Effector memory CD4-positive, alpha-beta T cell (primary cell): ENCODE measurements at places on chromosomes 13 and 19.

- no peaks in the 10 kb centered on the region for H3K36me3 ChIP-seq
- DNase-seq: no peak
- no peak overlapping the region for H3K4me3 ChIP-seq
Observed at GRCh38 chr13:28429685-28430290, 65.1 kb downstream of the FLT1 start.

DNA sequence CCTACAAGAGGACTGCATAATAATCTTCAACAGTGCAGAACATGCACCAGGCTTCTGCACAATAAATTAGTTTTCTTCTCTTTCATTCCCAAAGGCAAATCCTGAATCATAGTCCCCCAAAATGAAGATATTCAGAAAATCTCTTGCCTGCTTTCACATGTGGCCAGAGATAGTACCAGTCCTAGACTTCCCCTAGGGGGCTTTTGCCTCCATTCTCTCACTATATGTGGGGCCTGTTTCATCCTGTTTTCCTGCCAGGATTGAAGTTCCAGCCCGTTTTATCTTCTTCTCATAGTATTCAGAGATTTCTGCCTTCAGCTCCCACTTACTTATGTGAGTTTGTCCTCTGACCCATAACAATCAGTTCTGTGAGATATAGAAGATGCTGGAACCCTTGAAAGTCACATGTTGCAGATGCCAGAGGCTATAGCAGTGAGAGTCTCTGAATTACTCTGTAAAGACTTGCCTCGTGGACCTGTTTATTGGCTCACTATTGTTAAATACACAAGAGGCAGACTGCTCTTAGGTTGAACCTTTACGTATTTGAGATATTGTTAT, 421.9 kb upstream of the PCDH9 start:
- H3K27ac ChIP-seq: no peak overlapping the region
- no peak overlapping the region for H3K4me3 ChIP-seq
- no peaks in the 10 kb centered on the region for H3K27me3 ChIP-seq
- H3K4me1 ChIP-seq: no peaks in the 10 kb centered on the region

- no peaks in the 10 kb centered on the region for H3K27me3 ChIP-seq
- no peak for DNase-seq
- H3K4me3 ChIP-seq: no peak overlapping the region
- peaks cover 37% of the 10 kb centered on the region for H3K4me1 ChIP-seq
- H3K27ac ChIP-seq: no peak overlapping the region
- H3K36me3 ChIP-seq: no peaks in the 10 kb centered on the region
Observed at GRCh38 chr19:45883881-45884681, 1.9 kb downstream of the IRF2BP1 start.

DNA sequence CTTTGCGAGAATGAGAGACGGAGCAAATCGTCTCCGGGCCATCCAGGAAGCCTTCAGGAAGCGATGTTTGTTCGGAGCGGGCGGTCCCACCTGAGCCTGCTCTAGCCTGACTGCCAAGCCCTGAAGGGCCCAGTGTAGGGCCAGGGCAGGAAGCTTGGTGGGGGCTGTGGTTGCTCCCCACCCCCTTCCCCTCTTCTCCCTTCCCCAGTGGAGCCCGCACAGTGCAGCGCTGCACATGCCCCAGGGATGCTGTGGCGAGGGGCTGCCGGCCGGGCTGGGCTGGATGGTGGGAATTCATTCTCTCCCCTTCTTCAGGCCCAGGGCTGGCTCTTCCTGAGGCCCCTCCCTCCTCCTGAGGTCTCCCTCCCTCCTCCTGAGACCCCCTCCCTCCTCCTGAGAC, 7.1 kb upstream of the GRTP1 start:
- H3K4me3 ChIP-seq: no peak overlapping the region
- H3K27me3 ChIP-seq: no peaks in the 10 kb centered on the region
- no peaks in the 10 kb centered on the region for H3K4me1 ChIP-seq
- no peaks in the 10 kb centered on the region for H3K36me3 ChIP-seq
- DNase-seq: no peak

GRCh38 chr19:40662925-40663694, 27.3 kb downstream of the NUMBL start:
- peak overlapping the region; percentile 73 for H3K4me3 ChIP-seq
- no peaks in the 10 kb centered on the region for H3K4me1 ChIP-seq
- peak overlapping the region; percentile 73 for H3K27ac ChIP-seq
- DNase-seq: peak; percentile 85
- H3K36me3 ChIP-seq: no peaks in the 10 kb centered on the region
- H3K27me3 ChIP-seq: no peaks in the 10 kb centered on the region

DNA sequence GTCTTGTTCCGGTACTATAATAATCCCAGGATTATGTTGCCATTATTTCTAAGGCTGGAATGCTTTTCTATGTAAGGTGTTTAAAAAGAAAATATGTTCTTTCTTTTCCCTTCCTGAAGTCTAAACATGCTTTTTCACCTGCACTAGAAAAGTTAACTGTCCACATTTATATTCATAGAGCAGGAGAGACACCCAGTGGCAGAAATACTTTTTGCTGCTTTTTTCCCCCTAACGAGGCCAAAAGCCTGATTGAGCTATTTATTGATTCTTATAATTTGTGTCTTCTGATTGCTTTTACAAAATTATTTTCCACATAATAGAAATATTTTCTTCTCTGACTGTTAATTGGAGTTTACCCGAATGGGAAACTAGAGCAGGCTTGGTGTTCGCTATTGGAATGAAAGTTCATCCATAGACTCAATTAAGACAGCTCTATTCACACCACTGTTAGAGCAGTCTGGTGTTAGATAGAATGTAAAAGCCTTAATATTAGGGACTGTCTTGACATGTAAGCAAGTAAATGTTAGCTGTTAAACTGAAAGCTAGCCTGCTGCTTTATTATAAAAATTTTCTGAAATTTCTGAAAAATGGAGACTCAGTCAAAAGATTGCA, 15.8 kb downstream of the GPR180 start:
- DNase-seq: no peak
- H3K4me1 ChIP-seq: no peaks in the 10 kb centered on the region
- no peaks in the 10 kb centered on the region for H3K27me3 ChIP-seq
- H3K27ac ChIP-seq: no peak overlapping the region

DNA sequence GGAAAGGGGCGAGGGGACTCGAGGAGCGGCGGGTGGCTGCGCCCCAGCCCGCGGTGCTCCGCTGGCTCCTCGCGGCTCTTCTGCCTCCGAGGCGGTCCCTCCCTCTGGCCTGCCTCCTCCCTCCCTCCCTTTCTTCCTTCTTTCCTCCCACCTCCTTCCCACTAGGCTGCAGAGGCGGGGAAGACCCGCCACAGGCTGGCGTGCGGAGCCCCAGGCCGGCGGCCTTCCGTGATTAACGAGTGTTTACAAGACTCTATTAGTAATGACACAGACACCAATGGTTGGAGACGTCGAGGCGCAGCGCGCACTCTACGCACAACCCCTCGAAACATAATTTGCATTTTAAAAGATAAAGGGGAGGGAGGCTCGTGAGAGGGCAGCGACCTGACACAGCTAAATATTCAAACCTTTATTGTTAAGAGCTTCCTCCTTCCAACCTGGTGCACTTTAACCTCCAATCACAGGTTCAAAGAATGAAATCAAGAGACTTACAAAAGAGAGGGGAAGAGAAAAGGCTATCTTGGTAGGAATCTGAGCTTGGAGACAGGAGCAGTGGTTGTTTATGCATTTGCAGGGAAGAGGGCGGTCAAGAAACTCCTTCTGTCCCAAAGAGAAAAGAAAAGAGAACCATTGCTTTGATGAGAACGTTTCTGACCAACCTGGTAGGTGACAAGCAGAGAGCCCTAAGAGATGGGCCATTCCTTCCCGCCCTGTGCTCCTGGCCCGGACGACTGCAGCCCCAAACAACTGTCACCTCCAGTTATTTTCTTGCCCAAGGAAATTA, at the start of gene CDX2:
Gene CDX2, minus strand, starts transcription at position 234 of the 784 bp plus-strand sequence. CDS start 309 bp downstream, outside the sequence.
- no peak within 1 kb of the TSS for H3K4me3 ChIP-seq
- no peak for DNase-seq
- H3K27ac ChIP-seq: no peak within 1 kb of the TSS

DNA sequence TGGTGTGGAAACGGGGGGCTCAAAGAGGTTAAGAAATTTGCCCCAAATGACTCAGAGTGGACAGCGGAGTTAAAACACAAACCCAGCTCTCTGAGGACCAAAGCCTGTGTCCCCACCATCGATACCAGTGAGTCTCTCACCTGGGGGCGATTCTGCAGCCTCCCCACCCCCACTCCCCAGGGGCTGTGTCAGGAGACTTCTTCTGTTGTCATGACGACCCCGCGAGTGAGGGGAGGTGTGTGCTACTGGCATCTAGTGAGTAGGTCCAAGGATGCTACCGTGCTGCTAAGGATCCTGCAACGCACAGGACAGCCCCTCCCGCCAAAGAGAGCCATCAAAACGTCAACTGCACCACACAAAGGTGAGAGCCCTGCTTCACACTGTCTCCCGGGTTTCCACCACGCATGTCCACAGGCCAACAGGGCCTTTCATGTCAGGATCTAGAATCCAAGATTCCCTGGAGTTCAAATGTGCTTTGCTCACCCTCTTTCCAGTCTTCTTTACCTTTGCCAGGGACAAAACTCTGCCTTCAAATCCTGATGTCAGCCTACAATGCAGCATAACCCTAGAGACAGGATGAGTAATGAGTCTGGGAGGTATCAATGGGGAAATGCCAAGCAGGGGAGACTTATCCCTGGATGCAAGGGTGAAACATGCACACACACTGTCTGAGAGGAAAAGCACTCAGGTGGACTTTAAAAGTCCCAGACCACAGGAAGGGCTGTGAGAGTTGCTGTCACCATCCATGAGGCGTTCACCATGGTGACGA, 3.9 kb downstream of the RANBP3 start:
- H3K27me3 ChIP-seq: no peaks in the 10 kb centered on the region
- no peak overlapping the region for H3K4me3 ChIP-seq
- no peak for DNase-seq
- H3K4me1 ChIP-seq: peaks cover 28% of the 10 kb centered on the region
- H3K36me3 ChIP-seq: peaks cover 21% of the 10 kb centered on the region

GRCh38 chr19:47801270-47801669, 3.1 kb downstream of the TPRX1 start:
- H3K4me3 ChIP-seq: no peak overlapping the region
- no peak overlapping the region for H3K27ac ChIP-seq
- H3K36me3 ChIP-seq: no peaks in the 10 kb centered on the region
- DNase-seq: no peak

DNA sequence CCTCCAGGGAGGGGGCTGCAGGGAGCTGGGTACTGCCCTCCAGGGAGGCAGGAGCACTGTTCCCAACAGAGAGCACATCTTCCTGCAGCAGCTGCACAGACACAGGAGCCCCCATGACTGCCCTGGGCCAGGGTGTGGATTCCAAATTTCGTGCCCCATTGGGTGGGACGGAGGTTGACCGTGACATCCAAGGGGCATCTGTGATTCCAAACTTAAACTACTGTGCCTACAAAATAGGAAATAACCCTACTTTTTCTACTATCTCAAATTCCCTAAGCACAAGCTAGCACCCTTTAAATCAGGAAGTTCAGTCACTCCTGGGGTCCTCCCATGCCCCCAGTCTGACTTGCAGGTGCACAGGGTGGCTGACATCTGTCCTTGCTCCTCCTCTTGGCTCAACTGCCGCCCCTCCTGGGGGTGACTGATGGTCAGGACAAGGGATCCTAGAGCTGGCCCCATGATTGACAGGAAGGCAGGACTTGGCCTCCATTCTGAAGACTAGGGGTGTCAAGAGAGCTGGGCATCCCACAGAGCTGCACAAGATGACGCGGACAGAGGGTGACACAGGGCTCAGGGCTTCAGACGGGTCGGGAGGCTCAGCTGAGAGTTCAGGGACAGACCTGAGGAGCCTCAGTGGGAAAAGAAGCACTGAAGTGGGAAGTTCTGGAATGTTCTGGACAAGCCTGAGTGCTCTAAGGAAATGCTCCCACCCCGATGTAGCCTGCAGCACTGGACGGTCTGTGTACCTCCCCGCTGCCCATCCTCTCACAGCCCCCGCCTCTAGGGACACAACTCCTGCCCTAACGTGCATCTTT, 7.8 kb upstream of the CEACAM5 start:
- peaks cover 8% of the 10 kb centered on the region for H3K27me3 ChIP-seq
- no peak for DNase-seq
- no peak overlapping the region for H3K27ac ChIP-seq
- no peaks in the 10 kb centered on the region for H3K4me1 ChIP-seq
- H3K36me3 ChIP-seq: no peaks in the 10 kb centered on the region

- H3K27ac ChIP-seq: peak overlapping the region; percentile 26
- H3K36me3 ChIP-seq: no peaks in the 10 kb centered on the region
- H3K27me3 ChIP-seq: no peaks in the 10 kb centered on the region
- peaks cover 58% of the 10 kb centered on the region for H3K4me1 ChIP-seq
Observed at GRCh38 chr19:5953680-5954213, 24.2 kb downstream of the RANBP3 start.

- H3K4me3 ChIP-seq: no peak overlapping the region
- no peaks in the 10 kb centered on the region for H3K36me3 ChIP-seq
- H3K4me1 ChIP-seq: no peaks in the 10 kb centered on the region
- H3K27ac ChIP-seq: no peak overlapping the region
- no peak for DNase-seq
Observed at GRCh38 chr19:46551164-46551563, 50.0 kb upstream of the CALM3 start.

DNA sequence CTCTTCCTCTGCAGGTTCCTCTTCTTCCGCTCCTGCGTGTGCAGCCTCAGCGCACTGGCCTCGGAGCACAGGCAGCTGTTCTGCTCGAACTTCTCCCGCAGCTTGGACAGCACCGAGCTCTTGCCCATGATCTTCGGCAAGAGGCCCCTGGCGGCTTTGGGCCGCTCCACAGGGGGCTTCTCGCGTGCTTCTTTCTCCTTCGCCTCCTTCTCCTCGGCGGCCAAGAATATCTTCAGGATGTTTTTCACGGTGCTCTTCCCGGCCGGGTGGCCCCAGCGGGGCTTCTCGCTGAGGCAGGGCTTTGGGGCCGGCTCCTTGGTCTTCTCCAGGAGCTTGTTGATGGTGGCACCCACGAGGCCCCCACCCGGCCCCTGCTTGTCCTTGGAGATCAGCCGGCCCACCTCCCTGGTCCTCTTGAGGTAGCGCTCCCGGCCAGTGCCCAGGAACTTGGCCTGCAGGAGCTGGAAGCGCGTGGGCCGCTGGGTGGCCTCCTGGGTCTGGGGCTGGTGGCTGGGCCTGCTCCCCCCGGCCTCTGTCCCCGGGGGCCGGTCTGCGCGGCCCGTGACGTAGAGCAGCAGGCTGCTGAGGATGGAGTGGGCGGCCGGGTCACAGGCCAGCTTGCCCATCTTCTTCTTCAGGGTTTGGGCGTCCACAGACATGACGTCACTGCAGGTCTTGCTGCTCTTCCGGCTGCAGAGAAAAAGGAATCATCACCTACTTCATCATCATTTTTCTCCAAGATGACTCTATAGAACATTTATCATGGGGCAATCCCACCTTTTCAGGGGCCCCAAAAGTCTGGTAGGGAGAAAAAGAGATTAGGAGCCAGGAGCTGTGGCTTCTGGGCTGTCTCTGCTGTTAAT, 43.8 kb upstream of the GRTP1 start:
- H3K36me3 ChIP-seq: no peaks in the 10 kb centered on the region
- H3K4me3 ChIP-seq: no peak overlapping the region
- DNase-seq: no peak
- no peaks in the 10 kb centered on the region for H3K4me1 ChIP-seq

- H3K27ac ChIP-seq: no peak overlapping the region
- no peaks in the 10 kb centered on the region for H3K27me3 ChIP-seq
- no peaks in the 10 kb centered on the region for H3K36me3 ChIP-seq
- DNase-seq: no peak
Observed at GRCh38 chr13:103694033-103694432, 627.8 kb upstream of the SLC10A2 start.

GRCh38 chr13:24659239-24659638, 21.0 kb upstream of the ATP12A start:
- no peaks in the 10 kb centered on the region for H3K4me1 ChIP-seq
- no peak overlapping the region for H3K4me3 ChIP-seq
- H3K27me3 ChIP-seq: no peaks in the 10 kb centered on the region
- DNase-seq: no peak
- H3K36me3 ChIP-seq: no peaks in the 10 kb centered on the region

- H3K27ac ChIP-seq: peak overlapping the region; percentile 75
- no peak overlapping the region for H3K4me3 ChIP-seq
- no peaks in the 10 kb centered on the region for H3K27me3 ChIP-seq
- peaks cover 65% of the 10 kb centered on the region for H3K4me1 ChIP-seq
Observed at GRCh38 chr19:2057484-2058469, 6.7 kb upstream of the MKNK2 start.
